CD4-positive, alpha-beta T cell treated with Interferon alpha-2 for 1 hour (primary cell): ENCODE measurements at places on chromosomes 13 and 19.

- no peak for DNase-seq
Observed at GRCh38 chr13:91369441-91369831, 21.9 kb downstream of the MIR17HG start.

DNA sequence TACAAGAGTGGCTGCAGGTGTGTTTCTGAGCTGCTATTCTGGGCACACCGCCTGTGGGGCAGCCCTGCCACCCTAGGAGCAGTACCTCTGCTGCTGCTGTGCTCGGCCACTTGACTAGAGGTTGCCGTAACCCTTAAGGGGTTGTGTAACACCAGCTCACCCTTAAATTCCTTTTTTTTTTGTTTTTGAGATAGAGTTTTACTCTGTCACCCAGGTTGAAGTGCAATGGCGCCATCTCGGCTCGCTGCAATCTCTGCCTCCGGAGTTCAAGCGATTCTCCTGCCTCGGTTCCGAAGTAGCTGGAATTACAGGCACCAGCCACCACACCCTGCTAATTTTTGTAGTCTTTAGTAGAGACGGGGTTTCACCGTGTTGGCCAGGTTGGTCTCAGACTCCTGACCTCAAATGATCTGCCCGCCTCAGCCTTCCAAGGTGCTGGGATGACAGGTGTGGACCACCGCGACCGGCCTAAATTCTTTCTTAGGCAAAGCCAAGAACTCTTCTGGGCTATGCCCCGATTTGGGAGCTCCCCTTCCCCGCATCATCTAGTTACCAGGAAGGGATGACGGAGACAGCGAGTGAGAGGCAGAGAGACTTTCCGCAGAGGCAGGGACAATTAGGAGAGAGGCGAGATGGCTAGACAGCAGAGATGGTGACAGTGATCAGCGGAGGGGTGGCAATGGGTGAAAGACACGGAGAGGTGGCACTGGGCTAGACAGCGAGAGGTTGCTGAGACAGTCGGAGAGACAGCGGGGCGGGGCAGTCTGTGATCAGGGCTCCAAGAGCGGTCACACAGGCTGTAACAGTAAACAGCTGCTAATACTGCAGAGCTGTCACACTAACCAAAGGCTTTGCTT, 4.4 kb upstream of the LILRA5 start:
- peak; percentile 38 for DNase-seq

GRCh38 chr13:37139356-37139755, 33.9 kb upstream of the CSNK1A1L start:
- DNase-seq = no peak

- no peak for DNase-seq
Observed at GRCh38 chr19:56314018-56314380, 640 bp downstream of the ZSCAN5A start.

DNA sequence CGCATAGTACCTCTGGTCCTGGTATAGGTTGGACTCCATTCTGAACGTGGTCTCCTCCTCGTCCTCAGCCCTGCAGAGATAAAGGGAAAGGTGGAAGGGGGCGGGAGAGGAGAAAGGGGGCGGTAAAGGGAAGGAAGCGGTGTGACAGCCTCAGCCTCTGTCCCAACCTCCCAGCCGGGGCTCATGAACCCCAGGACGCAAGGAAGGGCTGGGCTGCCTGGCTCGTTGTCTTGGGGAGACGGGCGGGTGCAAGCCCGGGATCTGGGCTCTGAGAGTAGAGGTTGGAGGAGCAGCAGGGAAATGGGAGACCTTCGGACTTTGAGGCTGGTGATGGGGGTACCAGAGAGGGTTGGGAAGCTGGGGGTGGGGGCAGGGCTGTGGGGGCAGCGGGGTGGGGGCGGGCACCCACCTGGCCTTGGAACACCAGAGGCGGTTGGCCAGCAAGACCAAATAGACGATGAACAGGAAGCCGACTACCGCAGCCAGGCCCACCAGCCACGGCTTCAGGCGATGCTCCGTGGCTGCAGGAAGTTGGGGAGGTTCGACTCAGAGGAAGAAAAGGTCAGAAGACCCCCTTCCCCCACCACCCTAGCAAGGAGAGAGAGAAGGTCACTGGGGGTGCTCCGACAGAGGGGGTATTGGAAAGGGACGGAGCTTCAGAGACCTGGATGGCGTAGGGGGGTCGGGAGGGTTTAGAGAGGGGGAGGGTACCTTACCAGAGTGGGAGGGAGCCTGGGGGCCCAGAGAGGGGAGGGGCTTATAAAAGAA, 1.7 kb downstream of the SMIM24 start:
- peak; percentile 12 for DNase-seq

GRCh38 chr13:110338441-110339101, 31.5 kb downstream of the COL4A2 start:
- no peak for DNase-seq

DNA sequence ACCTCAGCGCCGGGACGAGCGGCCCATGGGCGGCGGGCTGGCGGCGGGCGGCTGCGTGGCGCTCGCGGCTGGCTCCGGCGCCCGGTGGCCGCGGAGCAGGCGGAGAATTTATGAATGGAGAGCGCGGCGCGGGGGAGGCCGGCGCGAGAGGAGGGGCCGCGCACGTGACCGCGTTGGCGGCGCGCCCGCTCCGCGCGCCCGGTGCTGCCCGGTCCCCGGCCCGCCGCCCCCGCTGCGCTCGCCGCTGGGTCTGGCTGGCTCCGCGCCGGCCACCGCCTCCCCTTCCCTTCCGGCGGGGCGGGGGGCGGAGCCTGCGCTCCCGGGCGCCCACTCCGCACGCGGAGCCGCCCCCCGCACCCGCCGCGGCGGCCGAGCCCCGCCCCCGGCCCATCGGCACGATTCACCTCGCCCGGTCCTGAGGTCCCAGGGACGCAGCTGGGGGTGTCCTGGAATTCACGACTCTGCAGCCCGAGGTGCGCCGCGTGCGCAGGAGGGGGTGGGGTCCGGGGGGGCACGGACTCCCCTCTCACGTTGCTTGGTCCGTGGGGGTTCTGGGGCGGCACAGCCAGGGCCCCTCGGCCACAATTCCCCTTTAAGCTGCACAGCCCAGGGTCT, at the start of gene CBARP:
Gene CBARP (minus strand): TSS at position 252 of the 615 bp plus-strand sequence. CDS start 1,905 bp downstream, outside the sequence.
- DNase-seq = no peak

GRCh38 chr19:49071860-49072547, 495 bp downstream of the KCNA7 start:
- DNase-seq = no peak
